ENCODE measurements at places on chromosomes 7 and 10. TPM values are rescaled to one million over a fixed set of nuclear protein-coding genes. Genes with fewer than 3 reads are reported as not detected.

GRCh38 chr7:68148440-68148839 lies 1151.8 kb downstream of the TYW1 start:
- no peaks in the 10 kb centered on the region for H3K4me1 ChIP-seq
- H3K36me3 ChIP-seq, result no peaks in the 10 kb centered on the region
- no peaks in the 10 kb centered on the region for H3K27me3 ChIP-seq
- no peak overlapping the region for H3K4me3 ChIP-seq
- H3K27ac ChIP-seq, result no peak overlapping the region

The BMI1 gene
- polyA plus RNA-seq, result 22.0 TPM

DNA sequence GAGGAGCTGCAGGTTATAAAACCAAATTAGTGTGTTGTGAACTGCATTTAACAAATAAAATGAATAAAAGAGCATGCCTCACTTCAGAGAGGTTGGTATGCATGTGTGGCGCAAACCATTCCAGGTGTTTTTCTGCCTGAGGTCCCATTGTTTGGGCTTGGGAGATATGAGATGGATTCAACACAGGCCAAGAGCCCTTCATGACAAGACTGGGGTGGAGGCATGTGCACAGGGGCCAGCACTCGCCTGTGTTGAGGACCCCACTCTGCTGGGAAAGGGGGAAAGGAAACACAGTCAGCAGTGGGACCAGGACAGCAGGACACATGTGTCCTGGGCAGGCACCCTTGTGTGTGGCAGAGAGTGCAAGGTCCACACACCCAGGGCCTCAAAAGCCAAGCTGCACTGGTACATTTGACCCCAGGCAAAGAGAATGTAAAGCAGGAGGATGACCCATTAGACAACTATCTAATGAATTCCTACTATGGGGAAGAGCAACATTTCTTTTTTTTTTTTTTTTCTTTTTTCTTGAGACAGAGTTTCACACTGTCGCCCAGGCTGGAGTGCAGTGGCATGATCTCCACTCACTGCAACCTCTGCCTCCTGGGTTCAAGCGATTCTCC lies 9.2 kb upstream of the SLC18A3 start:
- no peaks in the 10 kb centered on the region for H3K36me3 ChIP-seq
- peaks cover 4% of the 10 kb centered on the region for H3K27me3 ChIP-seq
- no peaks in the 10 kb centered on the region for H3K4me1 ChIP-seq
- no peak overlapping the region for H3K27ac ChIP-seq
- no peak overlapping the region for H3K4me3 ChIP-seq
- DNase-seq, result no peak

DNA sequence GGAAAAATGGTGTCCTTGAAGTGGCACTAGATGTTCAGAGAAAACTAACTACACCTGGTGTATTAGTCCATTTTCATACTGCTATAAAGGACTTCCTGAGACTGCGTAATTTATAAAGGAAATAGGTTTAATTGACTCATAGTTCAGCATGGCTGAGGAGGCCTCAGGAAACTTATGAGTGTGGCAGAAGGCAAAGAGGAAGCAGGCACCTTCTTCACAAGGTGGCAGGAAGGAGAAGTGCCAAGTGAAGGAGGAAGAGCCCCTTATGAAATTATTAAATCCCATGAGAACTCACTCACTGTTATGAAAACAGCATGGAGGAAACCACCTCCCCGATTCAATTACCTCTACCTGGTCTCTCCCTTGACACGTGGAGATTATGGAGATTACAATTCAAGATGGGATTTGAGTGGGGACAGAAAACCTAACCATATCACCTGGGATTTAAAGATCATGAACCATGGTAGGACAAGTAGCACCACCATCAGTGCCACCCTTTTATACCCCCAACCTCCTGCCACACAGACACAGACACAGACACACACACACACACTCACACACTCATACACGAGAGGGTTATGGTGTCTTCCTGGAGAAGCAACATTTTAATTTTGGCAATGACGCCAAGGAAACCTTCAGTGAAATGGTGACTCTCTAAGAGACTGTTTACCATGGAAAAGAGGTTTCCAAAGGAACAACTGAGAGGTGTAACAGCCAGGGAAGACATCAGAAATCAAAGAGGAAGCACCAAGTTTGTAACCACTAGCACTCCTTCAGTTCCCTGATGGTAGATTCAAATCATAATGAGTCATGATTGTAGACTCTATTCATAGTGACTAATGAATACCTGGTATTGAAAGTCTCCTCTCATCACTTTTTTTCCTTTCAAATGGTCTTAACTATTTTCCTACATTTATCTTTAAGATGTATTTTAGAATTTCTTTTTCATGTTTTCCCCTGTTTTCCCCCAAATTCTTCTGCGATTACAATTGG lies 41.8 kb upstream of the WNT16 start:
- no peaks in the 10 kb centered on the region for H3K27me3 ChIP-seq
- no peak for DNase-seq
- no peak overlapping the region for H3K27ac ChIP-seq

The EMX2 gene
- 0.45 TPM for polyA plus RNA-seq

The UTF1 gene
- polyA plus RNA-seq, result not detected

The ACSM6 gene
- not detected for polyA plus RNA-seq

GRCh38 chr10:2650328-2650727 lies 417.0 kb upstream of the PFKP start:
- H3K36me3 ChIP-seq, result no peaks in the 10 kb centered on the region
- DNase-seq, result no peak
- no peaks in the 10 kb centered on the region for H3K4me1 ChIP-seq

DNA sequence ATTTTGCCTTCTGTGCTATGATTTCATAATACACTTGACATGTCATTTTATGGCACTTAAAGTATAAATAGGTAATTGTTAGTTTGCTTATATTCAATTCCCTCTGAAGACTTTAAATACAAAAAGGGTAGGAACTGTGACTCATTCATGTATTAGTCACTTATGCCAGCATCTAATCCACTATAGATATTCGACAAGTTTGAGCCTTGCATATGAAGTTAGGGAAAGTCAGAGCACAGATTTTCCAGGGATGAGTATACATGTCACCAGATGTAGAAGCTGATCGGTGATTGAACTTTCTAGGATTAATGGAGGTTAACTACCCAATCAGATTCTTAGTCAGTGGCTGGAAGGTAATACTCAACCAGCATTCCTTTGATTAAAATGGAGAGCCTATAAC lies 1321.5 kb downstream of the XPNPEP1 start:
- DNase-seq, result no peak
- no peaks in the 10 kb centered on the region for H3K36me3 ChIP-seq
- no peak overlapping the region for H3K4me3 ChIP-seq
- H3K4me1 ChIP-seq, result no peaks in the 10 kb centered on the region
- no peak overlapping the region for H3K27ac ChIP-seq

DNA sequence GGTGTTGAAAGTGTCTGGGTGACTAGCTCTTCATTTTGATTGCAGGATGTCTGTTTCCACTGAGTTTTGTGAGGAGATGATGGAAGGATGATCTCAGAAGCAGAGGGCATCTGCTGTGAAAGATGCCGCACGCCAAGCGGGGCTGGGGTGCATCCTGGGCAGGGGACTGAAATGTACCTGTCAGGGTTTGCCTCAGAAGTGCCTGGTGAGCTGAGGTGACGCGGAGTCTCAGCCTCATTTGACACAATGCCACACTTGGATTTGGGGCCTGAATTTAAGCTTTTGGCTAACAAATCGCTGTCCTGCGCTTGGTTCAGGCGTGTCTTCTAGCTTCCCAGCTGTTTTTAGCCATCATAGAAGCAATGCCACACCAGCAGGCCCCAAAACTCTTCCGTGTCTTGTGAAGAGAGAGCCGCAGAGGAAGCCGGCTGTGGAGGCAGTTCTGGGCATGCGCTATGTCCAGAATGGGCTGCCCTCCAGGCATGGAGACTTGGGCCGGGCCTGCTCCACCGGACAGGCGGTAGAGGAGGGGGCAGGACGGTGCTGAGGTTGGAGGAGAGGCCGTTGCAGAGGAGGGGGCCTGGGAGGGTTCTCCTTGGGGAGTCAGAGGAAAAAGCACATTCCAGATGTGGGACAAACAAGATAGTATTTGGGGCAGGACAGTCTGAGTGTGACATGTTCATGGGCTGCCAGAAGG lies 31.2 kb downstream of the WDR86 start:
- peaks cover 23% of the 10 kb centered on the region for H3K36me3 ChIP-seq
- H3K27ac ChIP-seq, result no peak overlapping the region
- peaks cover 8% of the 10 kb centered on the region for H3K4me1 ChIP-seq
- DNase-seq, result no peak

The AKR1C2 gene
- 97.3 TPM for polyA plus RNA-seq

DNA sequence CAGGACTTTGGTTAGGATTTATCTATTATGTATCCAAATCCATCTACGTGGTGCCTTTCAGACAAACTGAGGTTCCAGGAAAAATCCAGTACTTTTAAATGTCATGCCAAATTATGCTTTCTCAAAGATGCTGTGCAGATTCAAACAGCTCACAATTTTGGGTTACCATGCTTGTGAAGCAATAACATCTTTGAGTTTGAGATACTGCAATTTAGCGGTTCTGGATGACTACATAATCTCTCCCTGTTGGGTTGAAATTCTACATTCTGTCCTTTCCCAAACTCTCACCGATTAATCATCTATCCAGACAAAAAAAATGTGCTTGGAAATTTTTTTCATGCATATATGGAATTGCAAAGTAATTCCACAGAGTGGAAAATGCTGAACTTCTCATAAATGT lies 3.5 kb downstream of the RHOBTB1 start:
- H3K4me1 ChIP-seq, result peaks cover 11% of the 10 kb centered on the region
- DNase-seq, result no peak
- H3K27ac ChIP-seq, result no peak overlapping the region
- no peak overlapping the region for H3K4me3 ChIP-seq
- H3K36me3 ChIP-seq, result no peaks in the 10 kb centered on the region
- H3K27me3 ChIP-seq, result no peaks in the 10 kb centered on the region

The MPP7 gene
- 14.6 TPM for polyA plus RNA-seq

GRCh38 chr10:49330127-49330665 lies 31.2 kb downstream of the C10orf71 start:
- DNase-seq, result no peak
- no peaks in the 10 kb centered on the region for H3K36me3 ChIP-seq
- no peaks in the 10 kb centered on the region for H3K4me1 ChIP-seq
- H3K4me3 ChIP-seq, result no peak overlapping the region
- H3K27ac ChIP-seq, result no peak overlapping the region

All from small intestine (tissue), 16 donors.